ENCODE measurements at places on chromosomes 3 and 15. TPM values are rescaled to one million over a fixed set of nuclear protein-coding genes. Genes with fewer than 3 reads are reported as not detected.

The TRH gene
- not detected for total RNA-seq

The GCNT3 gene
- 156 TPM for total RNA-seq

The DUOX1 gene
- total RNA-seq: not detected

The ZKSCAN7 gene
- not detected for total RNA-seq

The KBTBD8 gene
- total RNA-seq: 0.48 TPM

The LRRC34 gene
- not detected for total RNA-seq

The GOLGA6B gene
- not detected for total RNA-seq

The CAMKV gene
- 0.35 TPM for total RNA-seq

The ITGB5 gene
- 348 TPM for total RNA-seq

The SEC11A gene
- 364 TPM for total RNA-seq
